Hematopoietic multipotent progenitor cell treated with erythropoietin and hydrocortisone succinate and interleukin-3 and kit ligand, for 6 days (in vitro differentiated cells): ENCODE measurements at places on chromosomes 6 and 20.

DNA sequence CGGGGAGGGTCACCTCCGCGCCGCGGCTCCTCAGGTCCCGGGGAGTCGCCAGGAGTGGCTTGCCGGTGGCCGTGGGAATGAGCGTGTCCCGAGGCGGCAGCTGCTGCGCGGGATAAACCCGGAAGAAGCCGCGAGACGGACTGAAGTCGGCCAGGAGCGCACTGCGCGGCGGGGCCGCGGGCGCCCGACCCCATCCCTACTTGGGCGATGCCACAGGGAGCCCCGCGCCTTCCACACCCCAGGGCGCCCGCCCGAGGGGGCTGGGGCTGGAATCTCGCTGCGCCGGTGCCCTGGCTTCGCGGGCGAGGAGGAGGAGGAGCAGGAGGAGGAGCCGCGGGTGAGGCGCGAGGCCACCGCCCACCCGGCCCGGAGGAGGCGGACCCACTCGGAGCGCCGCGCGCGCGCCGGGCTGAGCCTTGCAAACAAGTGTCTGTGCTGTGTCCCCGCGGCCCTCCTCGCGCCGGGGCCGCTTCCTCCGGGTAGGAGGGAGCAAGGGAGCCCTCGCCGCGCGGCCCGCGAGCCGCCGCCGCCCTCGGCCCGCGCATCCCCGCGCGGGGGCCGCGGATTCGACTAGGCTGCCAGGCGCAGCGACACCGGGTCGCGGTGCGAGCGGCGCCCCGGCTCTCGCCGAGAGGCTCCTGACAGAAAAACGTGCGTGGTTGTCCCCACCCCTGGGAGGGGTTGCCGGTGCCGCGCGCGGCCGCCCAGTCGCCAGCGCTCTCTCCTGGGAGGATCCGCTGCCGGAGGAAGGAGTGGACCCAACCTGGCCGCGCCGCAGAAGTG is at the start of gene ZDHHC14:
Gene ZDHHC14 (plus strand): TSS at position 412 of the 783 bp plus-strand sequence.
- peak; percentile 92 for DNase-seq

DNA sequence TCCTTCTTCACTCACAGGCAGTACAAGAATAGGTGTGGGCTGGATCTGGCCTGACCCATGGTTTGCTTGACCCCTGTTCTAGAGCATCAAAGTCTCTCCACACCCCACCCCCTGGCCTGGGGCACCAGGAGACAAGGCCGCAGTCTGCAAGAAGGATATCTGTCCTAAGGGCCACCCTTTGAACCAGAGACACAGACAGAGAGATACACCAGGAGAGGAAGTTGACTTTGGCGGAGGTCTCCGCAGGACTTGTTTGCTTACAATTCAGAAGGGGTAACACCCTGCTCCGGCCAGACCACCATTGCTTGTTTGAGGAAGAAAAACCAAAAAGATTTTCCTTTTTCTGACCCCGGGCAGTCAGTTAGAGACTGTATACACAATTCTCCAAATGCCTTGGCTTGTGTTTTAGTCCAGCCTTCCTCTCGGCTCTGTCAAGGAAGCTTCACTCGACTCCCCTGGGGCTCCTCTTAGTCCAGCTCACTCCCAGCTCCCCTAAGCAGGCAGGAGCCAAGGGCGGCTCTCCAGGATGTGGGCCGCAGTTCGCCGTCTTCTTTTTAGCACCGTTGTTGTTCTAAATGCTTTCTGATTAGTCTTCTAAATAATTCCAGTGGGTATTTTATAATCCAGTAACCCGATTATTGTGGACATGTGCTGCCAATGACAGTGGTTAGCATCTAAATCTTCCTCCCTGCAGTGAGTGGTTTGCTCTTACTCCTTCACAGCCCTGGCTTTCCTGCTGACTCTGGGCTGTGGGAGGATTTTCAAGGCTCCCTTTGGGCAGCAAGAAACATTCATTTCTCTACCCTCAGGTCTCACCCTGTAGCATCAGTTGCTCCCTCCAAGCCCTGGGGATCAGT is 58.6 kb upstream of the MRPS10 start:
- DNase-seq, result no peak

- DNase-seq, result no peak
Observed at GRCh38 chr6:20584100-20584731, 50.0 kb downstream of the CDKAL1 start.

DNA sequence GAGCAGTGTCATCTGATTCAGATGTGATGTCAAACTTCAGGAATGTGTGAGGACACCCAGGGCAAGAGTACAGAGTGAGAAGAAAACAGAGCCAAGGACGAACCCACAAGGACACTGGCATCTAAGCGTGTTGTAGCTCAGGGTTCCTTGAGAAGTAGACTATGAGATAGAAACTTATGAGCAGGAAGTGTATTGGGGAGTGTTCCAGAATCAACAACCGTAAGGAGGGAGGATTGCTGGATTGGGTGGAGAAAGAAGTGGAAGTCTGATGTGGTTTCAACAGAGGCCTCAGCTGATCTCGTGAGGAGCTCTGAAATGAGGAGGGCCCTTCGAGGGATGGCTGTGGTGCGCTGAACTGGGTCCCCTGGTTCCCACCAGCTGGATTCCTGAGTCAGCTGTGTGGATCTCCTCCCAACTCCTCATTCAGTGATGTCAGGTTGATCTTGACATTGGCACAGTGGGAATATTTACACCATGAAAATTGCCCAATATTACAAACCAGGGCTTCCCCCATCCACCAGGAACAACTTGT is 25.7 kb upstream of the IGF2R start:
- no peak for DNase-seq

DNA sequence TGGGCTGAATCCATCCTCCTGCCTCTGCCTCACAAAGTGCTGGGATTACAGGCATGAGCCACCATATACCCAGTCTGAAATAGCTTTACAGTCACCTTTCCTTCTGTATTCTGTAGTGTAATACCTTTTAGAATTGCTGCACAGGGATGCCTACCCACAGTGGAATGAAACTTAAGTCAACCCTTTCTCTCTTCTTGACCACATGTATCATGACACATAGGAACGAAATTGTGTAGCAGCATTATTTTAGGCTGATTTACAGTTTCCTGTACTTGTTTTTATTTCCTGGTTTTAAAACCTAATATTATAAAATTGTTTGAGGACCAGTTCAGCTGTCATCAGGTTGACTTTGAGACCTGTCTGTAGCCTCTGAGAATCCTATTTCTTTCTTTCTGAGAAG is 297.8 kb downstream of the ZFAND3 start:
- no peak for DNase-seq

GRCh38 chr6:142737368-142738034 is 207.5 kb downstream of the HIVEP2 start:
- DNase-seq, result no peak

- DNase-seq, result no peak
Observed at GRCh38 chr6:53898026-53898795, 103.4 kb downstream of the LRRC1 start.

DNA sequence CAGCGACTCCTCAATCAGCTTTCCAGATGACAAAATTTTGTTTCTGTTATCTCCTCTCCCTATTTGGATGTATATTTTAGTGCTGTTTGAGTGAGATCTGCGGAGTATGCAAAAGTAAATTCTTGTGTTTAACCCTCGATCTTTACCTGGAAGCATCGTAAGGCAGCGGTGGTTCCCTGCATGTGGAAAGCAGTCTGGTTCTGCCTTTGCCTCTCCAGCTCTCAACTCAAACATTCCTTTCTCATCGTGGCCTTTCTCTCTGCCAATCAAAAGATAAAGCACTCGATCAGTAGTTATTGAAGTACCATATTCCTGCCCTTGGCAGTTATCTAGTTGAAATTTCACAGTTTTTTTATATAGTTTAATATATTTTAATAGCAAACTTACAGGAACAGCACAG is 44.0 kb upstream of the BTN3A2 start:
- no peak for DNase-seq

- peak; percentile 39 for DNase-seq
Observed at GRCh38 chr6:33623895-33624381, 2.8 kb downstream of the ITPR3 start.

GRCh38 chr6:97816526-97816925 is 533.5 kb upstream of the MMS22L start:
- no peak for DNase-seq

DNA sequence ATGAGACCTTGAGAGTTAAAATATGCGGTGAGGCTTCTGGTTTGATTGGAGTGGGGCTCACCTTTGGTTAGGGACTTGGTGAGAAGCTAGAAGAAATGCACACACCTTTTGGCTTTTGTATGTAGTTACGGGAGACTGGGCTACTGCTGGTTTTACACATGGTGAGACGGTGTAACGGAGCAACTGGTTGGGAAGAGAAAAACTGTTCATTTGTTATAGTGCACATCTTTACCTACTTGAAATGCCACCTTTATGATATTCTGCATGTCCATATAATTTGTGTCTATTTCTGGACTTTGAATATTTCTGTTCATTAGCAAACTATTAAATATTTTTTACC is 31.6 kb downstream of the TIAM2 start:
- DNase-seq, result no peak

GRCh38 chr6:3911614-3912336 is 62.6 kb downstream of the FAM50B start:
- no peak for DNase-seq
